ENCODE measurements at places on chromosomes 16 and 17. TPM values are rescaled to one million over a fixed set of nuclear protein-coding genes. Genes with fewer than 3 reads are reported as not detected.

DNA sequence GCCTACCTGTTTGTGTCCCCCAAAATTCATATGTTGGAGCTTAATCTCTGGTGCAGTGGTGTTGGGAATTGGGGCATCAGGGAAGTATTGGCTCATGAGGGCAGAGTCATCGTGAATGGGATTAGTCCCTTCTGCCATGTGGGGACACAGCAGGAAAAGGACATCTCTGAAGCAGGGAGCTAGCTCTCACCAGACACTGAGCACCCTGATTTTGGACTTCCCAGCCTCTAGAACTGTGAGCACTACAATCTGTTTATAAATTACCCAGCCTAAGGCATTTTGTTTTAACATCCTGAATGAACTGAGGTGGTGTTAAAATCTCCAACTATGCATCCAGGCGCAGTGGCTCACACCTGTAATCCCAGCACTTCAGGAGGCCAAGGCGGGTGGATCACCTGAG is 206.0 kb downstream of the SEC14L1 start:
- no peaks in the 10 kb centered on the region for H3K27me3 ChIP-seq
- H3K4me1 ChIP-seq, result peaks cover 63% of the 10 kb centered on the region
- no peak for DNase-seq
- no peak overlapping the region for H3K4me3 ChIP-seq
- H3K36me3 ChIP-seq, result peaks cover 3% of the 10 kb centered on the region

- DNase-seq, result no peak
- peaks cover 46% of the 10 kb centered on the region for H3K4me1 ChIP-seq
- H3K36me3 ChIP-seq, result no peaks in the 10 kb centered on the region
- H3K4me3 ChIP-seq, result no peak overlapping the region
- H3K27ac ChIP-seq, result no peak overlapping the region
These were observed 34.2 kb downstream of the CDH13 start for GRCh38 chr16:82660966-82661365.

DNA sequence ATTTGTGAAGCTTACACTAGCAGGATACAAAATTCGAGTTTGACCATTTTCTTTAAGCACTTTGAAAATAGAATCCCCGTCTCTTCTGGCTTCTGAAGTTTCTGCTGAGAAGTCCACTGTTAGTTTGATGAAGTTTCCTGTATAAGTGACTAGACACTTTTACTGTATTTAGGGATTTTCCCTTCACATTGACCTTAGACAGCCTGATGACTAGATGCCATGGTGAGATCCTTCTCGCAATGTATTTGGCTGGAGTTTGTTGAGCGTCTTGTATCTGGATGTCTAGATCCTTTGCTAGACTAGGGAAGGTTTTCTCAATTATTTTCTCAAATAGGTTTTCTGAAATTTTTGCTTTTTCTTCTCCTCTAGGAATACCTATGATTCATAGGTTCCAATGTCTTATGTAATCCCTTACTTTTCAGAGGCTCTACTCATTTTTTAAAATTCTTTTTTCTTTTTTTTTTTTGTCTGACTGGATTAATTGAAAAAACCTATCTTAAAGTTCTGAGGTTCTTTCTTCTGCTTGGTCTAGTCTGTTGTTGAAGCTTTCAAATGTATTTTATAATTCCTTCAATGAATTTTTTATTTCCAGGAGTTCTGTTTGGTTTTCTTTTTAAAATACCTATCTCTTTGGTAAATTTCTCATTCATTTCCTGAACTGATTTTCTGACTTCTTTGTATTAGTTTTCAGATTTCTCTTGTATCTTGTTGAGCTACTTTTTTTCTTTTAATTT is 63.7 kb upstream of the ABCC11 start:
- peak overlapping the region; percentile 3 for H3K27ac ChIP-seq
- H3K27me3 ChIP-seq, result no peaks in the 10 kb centered on the region
- peaks cover 66% of the 10 kb centered on the region for H3K36me3 ChIP-seq
- no peaks in the 10 kb centered on the region for H3K4me1 ChIP-seq
- no peak for DNase-seq

DNA sequence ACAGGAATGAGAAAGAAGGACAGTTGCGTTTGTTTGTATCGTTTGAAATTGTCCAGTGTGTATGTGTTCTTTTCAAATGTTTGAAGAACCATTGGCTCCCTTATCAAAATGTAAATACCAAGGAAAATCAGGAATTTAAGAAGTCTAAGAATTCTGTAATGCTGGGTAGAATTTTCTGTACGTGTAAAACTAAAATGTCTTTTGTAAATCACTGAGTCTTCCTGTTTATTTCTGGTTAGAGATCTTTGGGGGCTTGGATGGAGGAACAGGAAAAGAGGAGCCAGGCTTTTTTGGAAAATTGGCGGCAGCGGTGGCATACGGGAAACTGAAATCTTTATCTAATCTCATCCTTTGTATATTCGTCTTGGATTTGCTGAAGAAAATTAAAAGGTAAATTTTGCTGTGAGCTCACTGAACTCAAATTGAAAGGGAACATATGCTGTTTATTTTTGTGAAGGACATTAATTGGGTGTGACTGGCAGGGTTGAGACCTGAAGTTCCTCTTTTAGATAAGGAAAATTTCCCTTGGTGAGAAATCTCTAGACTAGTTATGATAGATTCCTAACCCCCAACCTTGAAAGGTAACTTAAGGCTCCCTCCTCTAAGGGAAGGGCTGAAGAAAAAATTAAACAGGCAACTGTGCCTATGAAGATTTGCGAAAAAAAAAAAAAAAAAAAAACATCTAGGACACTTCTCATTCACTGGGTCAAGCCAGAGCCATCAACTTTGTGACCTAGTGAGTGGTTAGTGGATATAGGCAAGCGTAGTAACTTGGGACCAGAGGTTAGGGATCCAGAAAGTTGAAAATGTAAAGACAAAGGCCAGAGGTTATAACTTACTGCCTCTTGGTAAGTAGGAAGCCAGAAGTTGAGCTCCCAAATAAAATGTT is 10.8 kb downstream of the TAT start:
- H3K4me1 ChIP-seq, result peaks cover 17% of the 10 kb centered on the region
- peak overlapping the region; percentile 90 for H3K27ac ChIP-seq

DNA sequence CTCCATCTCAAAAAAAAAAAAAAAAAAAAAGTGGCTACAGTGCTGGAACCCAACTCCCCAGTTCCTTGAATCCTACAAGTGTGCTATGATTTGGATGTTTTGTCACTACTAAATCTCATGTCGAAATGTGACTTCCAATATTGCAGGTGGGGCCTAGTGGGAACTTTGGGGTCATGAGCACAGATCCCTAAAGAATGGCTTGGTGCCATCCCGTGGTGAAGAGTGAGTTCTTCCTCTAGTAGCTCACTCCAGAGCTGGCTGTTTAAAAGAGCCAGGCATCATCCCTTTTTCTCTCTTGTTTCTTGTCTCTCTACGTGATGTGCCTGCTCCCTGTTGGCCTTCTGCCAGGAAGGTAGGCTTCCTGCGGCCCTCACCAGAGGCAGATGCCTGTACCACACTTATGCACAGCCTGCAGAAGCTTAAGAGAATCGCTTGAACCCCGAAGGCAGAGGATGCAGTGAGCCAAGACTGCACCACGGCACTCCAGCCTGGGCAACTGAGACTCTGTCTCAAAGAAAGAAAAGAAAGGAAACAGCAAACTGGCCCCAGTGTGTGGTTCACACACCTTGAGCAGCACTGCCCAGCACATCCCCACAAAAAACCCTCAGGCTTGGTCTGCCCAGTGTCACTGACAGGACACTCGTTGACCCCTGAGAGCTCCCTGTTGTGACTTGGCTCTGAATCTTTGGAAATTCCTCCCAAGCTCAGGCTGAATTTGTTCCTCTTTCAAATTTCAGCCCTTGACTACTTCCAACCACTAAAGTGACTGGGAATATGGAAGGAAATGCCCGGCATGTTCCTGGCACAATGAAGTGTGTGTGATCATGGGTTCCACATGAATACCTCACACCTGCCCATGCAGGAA is 3.1 kb downstream of the MT1E start:
- H3K27me3 ChIP-seq, result peaks cover 36% of the 10 kb centered on the region
- H3K4me3 ChIP-seq, result no peak overlapping the region
- H3K36me3 ChIP-seq, result peaks cover 1% of the 10 kb centered on the region
- H3K27ac ChIP-seq, result no peak overlapping the region

GRCh38 chr17:35705705-35706104 is 25.7 kb upstream of the RASL10B start:
- DNase-seq, result no peak
- H3K27ac ChIP-seq, result no peak overlapping the region
- H3K27me3 ChIP-seq, result no peaks in the 10 kb centered on the region
- no peak overlapping the region for H3K4me3 ChIP-seq

- H3K4me3 ChIP-seq, result no peak overlapping the region
- H3K27me3 ChIP-seq, result no peaks in the 10 kb centered on the region
- H3K36me3 ChIP-seq, result no peaks in the 10 kb centered on the region
- no peak for DNase-seq
- H3K4me1 ChIP-seq, result no peaks in the 10 kb centered on the region
These were observed 440.5 kb downstream of the GRIN2A start for GRCh38 chr16:9741776-9742175.

GRCh38 chr17:28467456-28468025 is 5.9 kb upstream of the SLC13A2 start:
- no peak overlapping the region for H3K4me3 ChIP-seq
- H3K4me1 ChIP-seq, result peaks cover 26% of the 10 kb centered on the region
- no peaks in the 10 kb centered on the region for H3K36me3 ChIP-seq
- DNase-seq, result no peak

GRCh38 chr17:44610331-44610730 is 45.9 kb upstream of the MEIOC start:
- H3K27me3 ChIP-seq, result peaks cover 7% of the 10 kb centered on the region
- no peak overlapping the region for H3K4me3 ChIP-seq
- H3K36me3 ChIP-seq, result no peaks in the 10 kb centered on the region
- H3K27ac ChIP-seq, result no peak overlapping the region
- no peaks in the 10 kb centered on the region for H3K4me1 ChIP-seq

DNA sequence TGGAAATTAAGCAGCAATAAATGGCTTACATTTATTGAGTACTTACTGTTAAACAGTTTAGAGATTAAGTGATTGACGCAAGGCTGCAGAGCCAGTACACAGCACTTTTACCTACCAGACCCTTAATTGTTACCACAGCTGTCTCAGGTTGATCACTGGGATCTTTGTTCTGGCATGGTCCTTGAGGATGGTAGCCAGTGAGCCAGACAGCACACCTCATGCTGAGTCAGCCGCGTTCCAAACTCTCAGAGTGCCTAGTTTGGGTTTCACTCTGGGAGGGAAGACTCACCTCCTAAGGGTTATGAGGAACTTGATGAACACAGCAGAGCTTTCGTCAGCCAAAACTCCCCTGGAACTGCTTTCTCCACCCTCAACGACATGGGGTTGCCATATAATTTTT is 20.4 kb downstream of the CDH3 start:
- H3K4me1 ChIP-seq, result peaks cover 31% of the 10 kb centered on the region
- H3K36me3 ChIP-seq, result no peaks in the 10 kb centered on the region
- H3K27me3 ChIP-seq, result peaks cover 13% of the 10 kb centered on the region
- no peak overlapping the region for H3K27ac ChIP-seq
- no peak for DNase-seq
- H3K4me3 ChIP-seq, result no peak overlapping the region

GRCh38 chr16:16197966-16198365 is 25.3 kb downstream of the ABCC6 start:
- no peaks in the 10 kb centered on the region for H3K36me3 ChIP-seq
- no peaks in the 10 kb centered on the region for H3K27me3 ChIP-seq
- DNase-seq, result no peak
- peaks cover 22% of the 10 kb centered on the region for H3K4me1 ChIP-seq

DNA sequence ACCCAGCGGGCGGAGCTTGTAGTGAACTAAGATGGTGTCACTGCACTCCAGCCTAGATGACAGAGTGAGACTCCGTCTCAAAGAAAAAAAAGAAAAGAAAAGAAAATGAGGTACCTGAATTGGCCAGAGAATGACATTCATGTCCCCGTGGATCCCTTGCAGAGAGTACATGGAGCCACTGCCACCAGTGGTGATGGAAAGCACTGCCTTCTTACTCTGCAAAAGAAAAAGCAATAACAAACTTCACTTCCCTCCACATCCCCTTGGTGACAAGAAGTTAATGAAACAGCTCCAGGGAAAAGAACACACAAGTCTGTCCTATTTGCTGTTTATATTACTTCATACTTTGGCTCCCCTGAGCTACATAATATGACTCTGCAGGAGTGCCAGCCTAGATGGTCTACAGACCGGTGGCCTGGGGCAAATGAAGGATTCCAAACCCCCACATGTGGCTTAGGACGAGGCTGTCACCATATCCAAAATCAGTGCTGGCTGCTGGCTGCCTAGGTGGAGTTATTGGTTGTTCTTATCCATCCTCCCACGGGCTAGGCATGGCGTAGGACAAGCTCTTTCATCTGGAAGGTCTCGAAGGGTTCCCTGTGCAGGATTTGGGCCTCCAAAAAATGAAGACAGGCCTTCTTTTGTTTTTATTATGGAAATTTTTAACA is 13.3 kb downstream of the NQO1 start:
- H3K27ac ChIP-seq, result no peak overlapping the region
- no peaks in the 10 kb centered on the region for H3K36me3 ChIP-seq
- H3K27me3 ChIP-seq, result no peaks in the 10 kb centered on the region
- peaks cover 19% of the 10 kb centered on the region for H3K4me1 ChIP-seq

The FTO gene
- total RNA-seq, result 51.5 TPM

The ENO3 gene
- 102 TPM for total RNA-seq

The ZNF174 gene
- 11.4 TPM for total RNA-seq

The KNOP1 gene
- 14.9 TPM for total RNA-seq

The CCT6B gene
- 3.4 TPM for total RNA-seq

The BAHCC1 gene
- total RNA-seq, result 0.14 TPM

The SLC13A5 gene
- not detected for total RNA-seq
